Fibroblast of skin of right quadriceps (primary cell): ENCODE measurements at places on chromosomes 12 and 14.
A peak's percentile ranks its signal among the peaks of the same experiment; 100 is the strongest.

- DNase-seq = no peak
Observed at GRCh38 chr12:128337071-128337345, 70.0 kb downstream of the TMEM132C start.

DNA sequence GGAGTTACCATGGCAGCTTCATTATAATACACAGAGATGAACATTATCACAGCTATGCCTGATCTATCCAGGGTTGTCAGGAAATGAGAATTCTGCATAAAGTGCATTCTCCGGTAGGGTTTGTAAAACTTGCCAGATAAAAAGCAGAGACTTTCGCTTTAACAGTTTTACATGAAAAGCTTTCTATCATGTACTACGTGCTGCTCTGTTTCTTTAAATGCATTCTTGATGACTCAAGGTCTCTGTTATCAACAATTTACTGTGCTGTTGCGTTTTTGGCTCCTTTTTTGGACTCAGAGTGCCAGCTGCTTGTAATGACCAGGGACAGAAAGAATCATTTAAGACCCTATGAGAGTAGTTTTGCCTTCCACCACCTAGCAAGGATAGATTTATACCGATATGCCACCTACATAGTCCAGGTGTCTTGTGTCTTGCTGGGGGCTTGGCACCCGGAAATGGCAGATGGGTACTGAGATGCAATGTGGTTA lies 371.2 kb downstream of the BTG1 start:
- peak; percentile 56 for DNase-seq

DNA sequence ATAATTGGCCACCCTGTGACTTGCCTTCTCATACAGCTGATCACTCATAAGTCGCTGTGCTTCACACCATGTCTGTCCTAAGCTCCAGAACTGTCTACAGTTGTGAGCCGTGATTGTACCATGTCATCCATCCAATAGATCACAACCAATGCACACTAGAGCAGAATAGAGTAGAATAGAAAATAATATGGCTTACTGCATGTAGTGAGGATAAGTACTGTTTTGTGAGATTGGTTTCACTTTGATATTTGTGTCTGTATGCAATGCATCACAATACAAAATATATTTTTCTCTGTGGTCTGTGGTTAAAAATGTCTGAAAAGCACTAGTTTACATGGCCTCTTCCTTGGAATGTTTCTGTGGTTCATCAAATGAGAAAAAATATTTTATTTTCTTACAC lies 237.6 kb upstream of the PRKD1 start:
- no peak for DNase-seq

DNA sequence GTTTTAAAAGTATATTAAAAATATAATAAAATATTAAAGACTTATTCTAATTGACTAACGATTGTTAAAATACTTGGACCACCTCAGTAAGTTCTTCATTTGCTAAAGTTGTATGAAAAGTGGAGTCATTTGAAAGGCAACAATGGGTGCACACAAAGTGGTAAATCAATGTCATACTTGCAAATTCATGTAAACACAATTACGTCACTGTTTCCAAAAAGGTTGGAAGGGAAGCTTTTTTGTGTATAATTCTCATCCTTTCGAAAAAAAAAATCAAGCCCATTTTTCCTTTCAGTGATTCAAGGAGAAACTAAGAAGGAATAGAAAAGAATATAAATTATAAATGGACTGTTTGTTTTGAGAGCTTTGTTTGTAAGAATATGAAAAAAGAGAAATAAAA lies 166.2 kb downstream of the PIK3C2G start:
- DNase-seq = no peak

DNA sequence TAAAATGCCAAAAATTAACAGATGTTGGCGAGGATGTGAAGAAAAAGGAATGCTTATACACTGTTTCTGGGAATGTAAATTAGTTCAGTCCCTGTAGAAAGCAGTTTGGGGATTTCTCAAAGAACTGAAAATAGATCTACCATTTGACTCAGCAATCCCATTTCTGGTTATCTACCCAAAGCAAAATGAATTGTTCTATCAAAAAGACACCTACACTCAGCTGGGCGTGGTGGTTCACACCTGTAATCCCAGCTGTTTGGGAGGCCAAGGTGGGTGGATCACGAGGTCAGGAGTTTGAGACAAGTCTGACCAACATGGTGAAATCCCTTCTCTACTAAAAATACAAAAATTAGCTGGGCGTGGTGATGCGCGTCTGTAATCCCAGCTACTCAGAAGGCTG lies 279.3 kb upstream of the PDE3A start:
- no peak for DNase-seq

- no peak for DNase-seq
Observed at GRCh38 chr14:104800771-104801519, at the start of gene ZBTB42. ZBTB42 (plus strand) TSS chr14:104801101; CDS start chr14:104801198, 97 bp downstream.

DNA sequence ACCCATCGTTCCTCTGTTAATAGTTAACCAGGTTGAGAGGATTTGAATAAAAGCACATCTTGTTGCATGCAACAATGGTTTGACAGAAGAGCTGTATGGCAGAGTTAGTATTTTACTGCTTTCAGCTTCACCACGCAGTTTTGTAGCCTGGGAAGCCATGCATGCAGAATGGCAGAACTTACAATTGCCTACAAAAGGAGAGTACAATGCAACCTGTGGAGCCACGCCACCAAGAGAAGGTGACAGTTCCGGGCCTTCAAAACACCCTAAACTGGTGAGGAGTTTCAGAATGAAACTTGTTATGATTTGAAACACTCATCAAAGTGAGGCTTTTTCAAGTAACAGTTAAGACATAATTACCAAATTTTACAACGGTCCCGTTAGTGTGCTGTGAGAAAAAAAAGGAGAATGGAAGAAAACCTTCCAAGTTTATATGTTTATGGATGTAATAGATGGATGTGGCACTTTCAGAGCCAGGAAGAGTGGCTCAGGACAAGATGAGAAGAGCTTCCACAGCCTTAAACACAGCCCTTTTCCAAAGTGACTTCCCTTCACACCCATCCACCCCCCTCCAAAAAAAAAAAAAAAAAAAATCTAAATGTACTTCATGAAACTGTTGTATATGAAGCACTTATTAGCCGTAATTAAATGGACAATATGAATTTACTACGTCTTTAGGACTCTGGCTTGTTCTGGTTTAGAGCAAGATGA lies 158.7 kb downstream of the EGLN3 start:
- no peak for DNase-seq

- DNase-seq = no peak
Observed at GRCh38 chr12:50032854-50033581, 7.7 kb upstream of the RACGAP1 start.

DNA sequence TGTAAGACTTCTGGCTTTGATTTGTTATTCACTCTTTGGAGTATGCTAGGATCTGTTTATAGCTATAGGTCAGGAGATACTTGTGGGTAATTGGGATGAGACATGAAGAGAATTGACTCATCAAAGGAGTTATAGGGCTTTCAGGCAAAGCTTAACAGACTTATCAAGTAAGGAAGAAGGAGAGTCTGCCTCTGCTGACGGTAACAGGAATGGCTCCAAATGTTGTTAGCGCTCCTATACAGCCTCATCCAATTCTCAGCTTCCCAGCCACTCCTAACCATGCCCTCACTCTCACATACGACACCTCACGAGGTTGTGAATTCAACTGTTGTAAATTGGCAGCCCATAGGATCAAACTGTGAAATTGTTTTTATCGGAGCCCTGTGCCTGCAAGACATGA lies 140.5 kb downstream of the KCNA5 start:
- peak; percentile 56 for DNase-seq

DNA sequence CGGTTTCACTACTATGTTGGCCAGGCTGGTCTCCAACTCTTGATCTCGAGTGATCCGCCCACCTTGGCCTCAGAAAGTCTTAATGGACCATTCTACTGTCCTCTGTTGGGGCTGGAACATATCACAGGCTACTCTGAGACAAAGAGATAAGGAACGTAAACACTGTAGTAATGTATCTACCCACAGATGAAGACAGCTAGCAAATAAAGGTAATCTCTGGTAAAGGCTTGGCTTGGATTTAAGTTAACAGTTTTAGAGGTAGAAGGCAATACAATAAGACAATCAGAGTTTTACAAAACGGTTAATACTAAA lies 44.6 kb upstream of the ISM2 start:
- DNase-seq = no peak

DNA sequence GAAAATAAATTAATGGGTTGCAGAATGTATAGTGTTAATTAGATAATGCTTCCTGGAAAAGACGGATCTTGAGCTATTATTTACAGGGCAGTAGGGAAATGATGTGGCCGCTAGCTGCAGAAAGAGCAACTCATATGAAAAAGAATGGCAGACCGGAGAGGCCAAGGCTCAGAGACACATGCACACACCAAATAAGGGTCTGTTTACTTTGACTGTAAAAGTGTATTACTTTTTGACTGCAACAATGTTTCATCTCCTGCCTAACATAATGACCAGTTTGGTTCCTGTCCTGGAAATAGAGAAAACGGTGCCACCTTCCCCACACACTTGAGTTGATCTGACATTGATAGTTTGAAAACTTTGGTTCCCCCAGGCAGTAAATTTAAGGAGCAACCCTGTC lies 290.9 kb downstream of the CACNA1C start:
- no peak for DNase-seq

DNA sequence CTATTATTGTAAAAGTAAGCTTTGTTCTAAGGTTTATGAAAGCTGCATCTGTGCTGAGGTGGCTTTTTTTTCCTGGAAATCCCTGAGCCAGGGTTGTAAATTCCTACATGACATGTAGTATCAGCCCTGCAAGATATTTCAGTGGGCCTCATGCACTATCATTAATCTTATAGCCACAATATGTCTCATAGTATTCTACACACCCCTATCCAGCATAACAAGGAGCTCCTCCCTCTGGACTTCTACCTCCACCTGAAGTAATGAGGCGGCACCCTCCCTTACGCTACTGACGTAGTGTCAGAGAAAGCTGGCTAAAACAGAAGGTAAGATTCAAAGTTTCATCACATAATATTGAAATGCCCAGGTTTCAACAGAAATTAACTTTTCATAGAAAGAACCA lies 35.5 kb downstream of the SLC5A8 start:
- DNase-seq = no peak

GRCh38 chr14:23097786-23098185 lies 2.5 kb downstream of the C14orf119 start:
- DNase-seq = no peak
